ENCODE measurements at places on chromosomes 4 and X. TPM values are rescaled to one million over a fixed set of nuclear protein-coding genes. Genes with fewer than 3 reads are reported as not detected.

- no peak for DNase-seq
Measured at GRCh38 chr4:107937040-107937439, 5.7 kb downstream of the CYP2U1 start.

DNA sequence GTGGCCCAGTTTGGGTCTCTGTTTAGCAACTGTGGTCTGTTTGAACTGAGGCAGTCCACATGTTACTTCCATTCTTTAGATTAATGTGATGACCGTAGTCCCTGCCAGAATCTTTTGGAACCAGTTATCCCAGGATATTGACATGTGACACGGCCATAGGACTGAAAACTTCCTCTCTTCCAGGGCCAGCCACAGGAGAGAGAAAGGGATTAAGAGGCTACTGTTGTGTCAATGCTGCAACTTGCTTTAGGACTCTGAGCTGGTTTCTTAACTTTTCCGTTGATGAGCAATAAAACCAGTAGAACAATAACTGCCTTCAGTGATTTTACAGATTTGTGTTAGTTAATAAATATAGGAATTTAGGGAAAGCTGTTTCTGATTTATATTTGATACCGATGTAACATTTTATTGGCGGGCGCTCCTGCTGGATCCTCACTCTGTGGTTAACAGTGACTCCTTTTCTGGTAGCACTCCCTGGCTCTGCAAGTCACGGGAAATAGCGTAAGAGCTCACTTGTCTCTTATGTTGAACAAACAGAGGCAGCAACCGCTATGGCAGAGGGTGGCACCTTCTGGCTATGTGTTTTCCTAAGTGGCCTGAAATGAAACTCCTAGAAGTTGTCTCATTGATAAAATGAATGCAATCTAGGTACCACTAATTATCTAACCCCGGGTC lies 2.5 kb downstream of the TENM3 start:
- DNase-seq: no peak

DNA sequence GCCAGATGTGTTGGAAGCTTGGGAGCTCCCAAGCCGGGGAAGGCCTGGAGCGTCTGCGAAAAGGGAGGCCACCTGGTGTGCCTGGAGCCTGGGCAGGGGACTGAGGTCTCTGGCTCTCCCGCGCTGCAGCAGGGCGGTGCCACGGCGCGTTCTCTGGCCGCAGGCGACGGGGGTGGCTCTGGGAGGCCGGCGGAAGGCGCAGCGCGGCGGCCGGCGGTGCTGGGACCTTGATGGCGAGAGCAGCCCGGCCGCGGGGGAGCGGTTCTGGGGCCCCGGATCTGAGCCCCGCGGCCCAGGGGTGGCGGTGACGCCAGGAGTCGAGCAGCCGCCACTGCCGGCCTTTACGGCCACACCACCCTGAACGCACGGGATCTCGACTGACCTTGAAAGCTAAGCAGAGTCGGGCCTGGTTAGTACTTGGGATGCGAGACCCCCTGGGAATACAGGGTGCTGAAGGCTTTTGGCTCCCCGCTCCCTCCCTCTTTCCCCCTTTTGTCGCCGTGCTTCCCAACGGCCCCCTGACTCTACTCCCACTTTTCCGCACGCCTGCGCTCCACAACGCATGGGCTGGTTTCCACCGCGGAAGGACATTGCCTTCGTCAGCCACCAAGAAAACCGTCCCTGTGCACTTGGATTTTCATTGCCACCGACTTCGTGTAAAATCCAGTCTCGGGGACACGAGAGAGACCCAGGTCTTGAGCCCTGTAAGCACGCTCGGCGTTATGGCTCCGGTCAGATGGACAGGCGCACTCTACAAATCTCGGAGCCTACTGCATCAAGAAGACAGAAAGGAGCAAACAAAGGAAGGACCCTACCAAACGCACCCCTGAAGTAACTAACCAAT lies 9.5 kb downstream of the FRG2 start:
- no peak for DNase-seq

GRCh38 chrX:118675966-118676349 lies 51.4 kb upstream of the IL13RA1 start:
- no peak for DNase-seq

GRCh38 chr4:24527371-24527770 lies 57.0 kb downstream of the DHX15 start:
- DNase-seq: no peak

DNA sequence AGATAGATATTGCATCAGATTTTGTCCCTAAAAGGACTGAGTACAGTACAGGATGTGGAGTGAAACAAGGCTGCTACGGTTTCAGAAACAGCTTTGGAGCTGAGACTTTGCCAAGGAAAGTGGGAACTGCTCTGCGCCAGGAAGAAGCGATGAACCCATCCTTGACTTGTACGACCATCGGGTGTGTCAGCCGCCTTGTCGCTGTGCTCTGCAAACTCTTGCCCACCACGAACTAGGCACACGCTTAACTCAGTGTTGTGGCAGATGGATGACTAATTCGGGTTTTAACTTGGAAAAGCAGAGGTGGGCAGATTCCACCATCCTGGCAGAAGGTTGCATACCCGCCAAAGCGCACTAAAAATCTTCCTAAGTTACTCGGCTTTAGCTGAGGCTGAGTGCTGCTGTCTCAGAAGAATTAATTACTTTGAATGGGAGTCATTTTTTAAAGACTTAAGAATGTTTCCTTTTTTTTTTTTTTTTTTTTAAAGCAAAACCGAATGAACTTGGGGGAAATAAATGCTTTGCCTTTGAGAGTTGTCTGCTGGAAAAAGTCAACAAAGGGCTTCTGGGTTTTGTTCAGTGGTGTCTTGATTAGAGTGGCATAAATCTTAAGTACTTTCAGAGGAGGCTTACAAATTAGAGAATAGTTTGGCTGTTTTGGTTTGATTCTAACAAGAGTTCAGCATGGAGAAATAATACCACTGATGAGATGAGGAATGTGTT lies 69.5 kb downstream of the SHROOM2 start:
- DNase-seq: no peak

The TMEM255A gene
- not detected for total RNA-seq

The USP17L13 gene
- not detected for total RNA-seq

The CDKL2 gene
- total RNA-seq: 1.2 TPM

All from transverse colon (tissue), 4 donors.